ENCODE measurements at places on chromosomes 12 and 14. TPM values are rescaled to one million over a fixed set of nuclear protein-coding genes. Genes with fewer than 3 reads are reported as not detected.

DNA sequence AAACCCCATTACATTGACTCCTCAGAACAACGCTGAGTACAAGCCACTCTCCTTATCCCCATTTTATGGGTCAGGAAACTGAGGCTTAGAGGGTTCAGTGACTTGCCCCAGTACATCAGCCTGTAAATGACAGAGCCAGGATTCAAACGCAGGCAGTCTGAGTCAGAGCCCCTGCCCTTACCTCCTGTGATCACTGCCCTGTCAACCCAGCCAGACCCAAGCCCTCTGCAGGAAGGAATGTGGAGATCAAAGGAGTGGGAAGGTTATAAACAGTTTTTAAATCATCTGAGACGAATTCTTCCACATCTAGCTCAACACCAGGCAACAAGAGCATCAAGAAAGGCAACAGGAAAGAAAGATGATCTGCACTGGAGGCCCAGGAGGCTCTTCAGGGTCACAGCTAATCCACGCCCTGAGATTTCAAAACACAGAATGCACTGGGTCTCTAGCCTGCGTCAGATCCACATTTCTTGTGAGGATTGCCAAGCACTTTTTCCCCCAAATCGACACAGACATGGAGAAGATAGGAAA, 38.5 kb downstream of the SPTB start:
- no peaks in the 10 kb centered on the region for H3K4me1 ChIP-seq
- DNase-seq, result no peak
- H3K36me3 ChIP-seq, result no peaks in the 10 kb centered on the region

GRCh38 chr14:59428581-59429012, 36.6 kb downstream of the GPR135 start:
- H3K27me3 ChIP-seq, result no peaks in the 10 kb centered on the region
- H3K27ac ChIP-seq, result no peak overlapping the region
- no peaks in the 10 kb centered on the region for H3K4me1 ChIP-seq
- no peak for DNase-seq
- no peaks in the 10 kb centered on the region for H3K36me3 ChIP-seq

DNA sequence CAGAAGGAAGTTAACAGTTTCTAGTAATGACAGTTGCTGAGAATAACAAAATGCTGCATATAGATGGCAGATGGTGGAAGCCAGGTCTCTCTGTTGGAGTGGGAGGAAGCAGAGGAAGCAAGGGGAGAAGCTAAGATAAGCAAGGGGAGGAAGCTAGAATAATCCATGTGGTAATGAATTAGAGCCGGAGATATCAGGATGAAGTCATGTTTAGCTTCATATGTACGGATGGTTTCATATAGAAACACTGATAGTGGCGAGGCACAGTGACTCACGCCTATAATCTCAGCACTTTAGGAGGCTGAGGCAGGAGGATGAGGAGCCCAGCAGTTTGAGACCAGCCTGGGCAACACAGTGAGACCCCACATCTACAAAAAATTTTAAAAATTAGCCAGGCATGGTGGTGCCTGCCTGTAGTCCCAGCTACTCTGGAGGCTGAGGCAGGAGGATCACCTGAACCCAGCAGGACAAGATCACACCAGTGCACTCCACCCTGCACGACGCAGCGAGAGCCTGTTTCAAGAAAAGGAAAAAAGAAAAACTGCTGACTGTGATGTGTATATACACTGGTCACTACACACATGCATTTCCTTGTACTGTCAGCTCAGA, 49.2 kb downstream of the ANAPC7 start:
- no peaks in the 10 kb centered on the region for H3K27me3 ChIP-seq
- H3K27ac ChIP-seq, result no peak overlapping the region
- H3K4me3 ChIP-seq, result no peak overlapping the region
- no peaks in the 10 kb centered on the region for H3K36me3 ChIP-seq

Gene CLEC14A
- total RNA-seq, result not detected
